Coronary artery (tissue), 2 donors: ENCODE measurements at places on chromosomes 6 and 20.

- DNase-seq = no peak
Observed at GRCh38 chr6:148625609-148626008, 121.2 kb upstream of the UST start.

DNA sequence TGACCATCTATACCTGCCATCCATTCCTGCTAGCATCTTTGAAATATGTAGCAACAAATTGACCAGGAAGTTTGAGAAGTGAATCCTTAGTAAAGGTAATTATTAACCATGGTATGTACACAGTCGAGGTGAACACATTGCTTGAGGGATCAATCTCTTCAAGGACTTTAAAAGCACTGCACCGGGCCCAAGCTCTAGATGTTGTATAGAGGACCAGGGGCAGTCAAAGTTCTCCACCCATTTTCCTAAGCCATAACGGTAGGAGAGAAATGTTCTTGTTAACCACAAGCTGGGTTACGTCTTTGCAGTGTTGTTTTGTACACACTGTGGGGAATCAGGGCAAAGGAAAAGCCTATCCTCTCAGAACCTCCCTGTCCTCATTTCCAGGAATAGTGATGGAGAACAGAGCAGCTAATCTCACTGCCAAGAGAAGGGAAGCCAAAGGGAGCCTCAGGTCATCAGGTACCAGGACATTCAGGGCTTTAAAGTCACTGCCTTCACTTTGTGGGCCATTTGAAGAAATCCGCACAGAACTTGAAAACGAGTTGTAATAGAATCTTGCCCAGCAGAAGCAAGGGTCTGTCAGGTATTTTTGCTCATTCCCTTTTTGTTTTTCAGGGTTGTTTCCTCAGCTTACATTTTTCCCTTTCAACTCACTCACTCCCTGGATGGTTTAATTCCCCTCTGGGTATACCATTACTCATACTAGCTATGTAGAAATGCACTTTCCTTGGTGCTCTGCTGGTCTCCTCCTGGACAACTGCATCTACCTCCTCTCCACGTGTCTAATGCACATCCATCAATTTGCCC lies 5.3 kb upstream of the PM20D2 start:
- DNase-seq = no peak

DNA sequence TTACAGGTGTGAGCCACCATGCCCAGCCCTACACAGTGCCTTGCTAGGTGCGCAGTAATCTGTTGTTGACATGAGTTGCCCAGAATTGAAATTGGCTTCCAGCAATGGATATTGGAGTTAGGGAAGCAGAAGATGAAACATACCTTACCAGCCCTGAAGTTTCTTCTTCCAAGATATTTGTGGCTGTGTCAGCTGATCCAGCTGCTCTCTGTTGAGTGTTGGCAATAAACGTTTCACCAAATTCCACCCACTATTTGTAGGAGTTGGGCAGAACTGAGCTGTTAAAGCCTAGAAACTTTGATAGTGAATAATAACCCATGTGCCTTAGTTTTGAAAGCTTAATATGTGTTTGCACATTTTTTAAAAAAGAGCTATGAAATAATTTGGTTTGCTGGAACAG lies 218.2 kb upstream of the SNX9 start:
- no peak for DNase-seq

DNA sequence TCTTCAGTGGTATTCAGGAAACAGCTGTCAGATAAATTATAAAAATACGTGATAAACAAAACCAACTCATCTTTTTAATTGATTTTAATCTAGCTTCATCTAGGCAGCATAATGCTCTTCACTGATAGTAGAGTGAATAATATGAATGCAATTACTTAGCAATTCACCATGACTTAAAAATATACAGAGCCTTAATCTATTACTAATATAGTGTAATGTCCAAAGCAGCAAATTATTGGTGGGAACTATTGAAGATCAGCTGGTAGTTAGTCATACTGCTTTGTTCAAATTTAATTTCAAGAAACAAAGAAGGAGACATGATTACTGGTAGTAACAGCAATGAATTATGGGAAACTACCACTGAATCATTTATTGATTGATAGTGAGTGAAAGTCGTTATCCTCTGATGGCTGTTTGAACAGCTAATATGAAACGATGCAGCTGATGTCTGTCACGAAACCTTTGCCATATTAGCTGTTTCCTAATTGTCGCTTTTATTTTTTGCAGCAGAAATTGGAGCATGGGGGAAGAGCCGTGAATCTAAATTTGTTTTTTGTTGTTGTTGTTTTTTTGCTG lies 99.2 kb downstream of the NKAIN2 start:
- no peak for DNase-seq

DNA sequence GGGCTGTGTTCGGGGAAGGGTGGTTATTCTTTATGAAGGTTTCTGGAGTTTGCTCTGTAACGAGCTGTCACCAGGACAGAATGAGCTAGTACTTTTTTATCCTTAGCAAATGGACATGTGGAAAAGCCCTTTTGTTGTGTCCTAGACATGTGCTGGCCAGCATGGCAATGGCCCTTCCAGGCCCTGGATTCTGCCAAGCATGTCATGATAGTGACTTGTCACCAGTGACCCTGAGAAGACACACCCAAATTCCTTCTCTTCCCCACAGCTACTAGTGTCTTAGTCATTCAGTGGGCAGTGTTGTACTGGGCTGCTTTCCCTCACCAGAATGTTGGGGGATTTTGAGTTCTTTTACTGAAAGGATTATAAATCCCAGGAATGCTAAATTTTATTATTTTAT lies 74.0 kb upstream of the XRN2 start:
- no peak for DNase-seq

GRCh38 chr6:146709036-146709622 lies 110.4 kb downstream of the ADGB start:
- DNase-seq = no peak

DNA sequence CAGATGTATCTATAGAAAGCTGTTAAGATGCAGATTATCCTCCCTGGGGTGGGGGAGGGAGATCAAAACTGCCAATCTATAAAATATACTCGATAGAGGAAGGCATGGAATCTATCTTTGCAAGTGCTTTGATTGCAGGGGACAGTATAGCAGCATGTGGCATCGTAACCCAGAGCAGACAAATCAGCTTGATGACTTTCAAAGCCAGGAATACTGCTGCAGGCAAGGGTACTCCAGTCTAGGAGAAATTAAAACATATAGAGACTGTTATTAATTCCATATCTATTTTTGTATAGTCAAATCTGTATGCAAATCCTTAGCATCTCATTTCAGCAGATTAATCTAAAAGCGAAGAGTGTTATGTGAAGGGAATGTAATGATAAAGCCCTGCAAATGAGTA lies 159.4 kb downstream of the MMS22L start:
- DNase-seq = no peak

GRCh38 chr6:169288591-169288990 lies 34.9 kb upstream of the THBS2 start:
- DNase-seq = no peak

GRCh38 chr6:70844301-70844700 lies 112.6 kb downstream of the B3GAT2 start:
- DNase-seq = no peak

DNA sequence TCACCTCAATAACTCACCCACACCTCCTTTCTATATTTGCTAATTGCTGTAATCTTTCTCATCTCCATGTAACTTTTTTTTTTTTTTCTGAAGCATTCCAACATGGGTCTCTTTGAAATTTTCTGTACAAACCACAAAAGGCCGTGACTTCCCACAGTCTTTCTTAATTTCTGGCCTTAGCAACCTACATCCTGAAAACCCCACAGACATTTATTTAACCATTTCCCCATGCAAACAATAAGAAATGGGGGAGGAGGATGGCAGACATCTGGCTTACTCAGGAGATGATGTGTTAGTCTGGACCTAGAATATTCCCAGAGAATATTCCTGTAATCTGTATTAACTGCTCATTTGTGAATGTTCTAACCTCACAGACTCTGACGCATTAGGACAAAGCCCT lies 57.6 kb downstream of the MEP1A start:
- DNase-seq = no peak

DNA sequence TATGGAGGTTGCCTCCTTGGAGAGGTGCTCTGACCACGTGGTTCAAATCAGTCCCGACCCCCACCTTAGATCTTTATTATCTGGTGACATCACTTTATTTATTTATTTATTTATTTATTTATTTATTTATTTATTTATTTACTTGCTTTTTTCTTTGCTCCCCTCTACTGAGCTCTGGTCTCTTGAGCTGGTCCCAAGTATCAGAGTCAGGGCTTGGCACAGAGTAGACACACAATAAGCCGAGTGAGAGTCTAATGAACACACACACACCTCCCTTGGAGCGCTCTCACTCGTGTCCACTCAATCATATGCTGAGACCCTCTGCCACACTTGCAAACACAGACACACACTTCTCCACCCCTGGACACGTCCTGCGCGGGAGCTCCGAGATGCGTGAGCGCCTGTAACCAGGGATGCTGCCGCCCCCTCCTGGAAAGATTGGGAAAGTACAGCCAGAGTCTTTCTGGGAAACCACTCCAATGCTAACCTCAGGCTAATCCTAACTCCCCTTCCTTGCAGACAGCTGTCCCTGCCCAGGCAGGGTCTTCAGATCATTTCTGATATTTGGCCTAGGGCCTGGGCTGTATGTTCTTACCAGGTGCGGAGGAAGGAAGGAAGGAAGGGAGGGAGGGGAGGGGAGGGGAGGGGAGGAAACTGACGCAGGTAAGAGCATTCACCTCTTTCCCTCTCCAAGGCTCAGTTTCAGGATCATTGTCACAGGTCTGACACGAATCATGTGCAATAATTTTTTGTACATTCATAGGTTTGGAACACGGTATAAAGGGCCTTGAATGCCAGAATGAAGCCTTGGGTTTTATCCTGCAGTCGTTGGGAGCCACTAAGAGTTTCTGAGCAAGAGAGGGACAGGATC lies 70.9 kb downstream of the STK35 start:
- DNase-seq = peak; percentile 83

DNA sequence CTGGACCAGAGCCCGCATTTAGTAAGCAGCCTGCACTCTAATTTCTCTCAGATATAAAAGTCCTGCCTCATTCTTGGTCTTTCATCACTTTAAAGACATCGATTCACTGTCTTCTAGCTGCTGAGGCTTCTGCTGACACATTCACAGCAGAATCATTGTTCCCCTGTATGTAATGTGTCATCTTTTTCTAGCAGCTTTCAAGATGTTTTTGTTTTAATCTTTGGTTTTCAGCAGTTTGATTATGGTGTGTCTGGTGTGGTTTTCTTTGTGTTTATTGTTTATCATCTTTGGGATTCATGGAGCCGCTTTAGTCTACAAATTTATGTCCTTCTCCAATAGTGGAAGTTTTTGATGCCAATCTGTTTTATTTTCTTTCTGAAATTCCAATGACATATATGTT lies 157.3 kb upstream of the STMND1 start:
- no peak for DNase-seq

GRCh38 chr6:159110748-159111147 lies 58.5 kb upstream of the FNDC1 start:
- DNase-seq = peak; percentile 7

DNA sequence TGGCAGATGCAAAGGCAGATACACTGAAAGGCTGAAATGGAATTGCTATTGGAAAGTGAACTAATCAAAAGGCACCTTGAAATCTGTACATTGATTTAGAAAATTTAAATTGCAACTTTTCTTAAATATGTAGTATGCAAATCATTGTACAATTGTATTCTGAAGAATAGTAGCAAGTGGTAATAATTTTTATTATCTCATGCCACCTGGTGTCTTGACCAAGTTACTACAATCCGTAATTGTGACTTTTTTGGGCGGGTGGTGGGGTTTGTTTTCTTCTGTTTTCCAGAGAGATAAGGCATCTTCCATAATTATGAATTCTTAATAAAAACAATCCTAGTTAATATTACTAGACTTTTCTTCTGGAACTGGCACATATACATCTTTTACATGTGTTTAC lies 12.5 kb upstream of the BCKDHB start:
- no peak for DNase-seq

DNA sequence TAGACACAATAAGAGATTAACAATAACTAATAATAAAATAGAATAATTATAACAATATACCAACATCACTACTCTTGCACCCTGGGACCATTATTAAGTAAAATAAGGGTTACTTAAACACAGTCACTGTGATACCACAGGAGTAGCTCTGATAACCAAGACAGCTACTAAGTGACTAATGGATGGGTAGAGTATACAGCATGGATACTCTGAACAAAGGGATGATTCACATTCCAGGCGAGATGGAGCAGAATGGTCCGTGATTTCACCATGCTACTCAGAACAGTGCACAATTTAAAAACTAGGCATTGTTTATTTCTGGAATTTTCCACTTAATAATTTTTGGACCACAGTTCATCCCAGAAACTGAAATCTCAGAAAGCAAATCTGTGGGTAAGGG lies 80.0 kb upstream of the FUT9 start:
- DNase-seq = no peak

DNA sequence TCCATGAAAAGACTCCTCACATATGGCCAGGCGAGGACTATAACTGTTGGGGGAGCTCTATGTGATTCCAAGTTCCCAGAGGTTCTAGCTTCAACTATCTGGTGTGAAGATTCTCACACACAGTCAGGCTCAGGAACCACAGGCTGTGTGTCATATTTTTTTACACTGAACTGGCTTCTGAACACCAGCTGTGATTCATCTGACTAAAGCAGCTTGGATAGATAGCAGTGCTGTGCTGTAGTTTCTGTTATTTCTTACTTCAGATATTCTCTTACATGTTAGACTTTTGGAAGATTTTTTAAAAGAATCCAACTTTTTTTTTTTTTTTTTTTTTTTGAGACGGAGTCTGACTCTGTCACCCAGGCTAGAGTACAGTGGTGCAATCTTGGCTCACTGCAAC lies 140.7 kb upstream of the MCHR2 start:
- DNase-seq = no peak

- no peak for DNase-seq
Observed at GRCh38 chr20:18138639-18139583, 1.2 kb downstream of the KAT14 start.

DNA sequence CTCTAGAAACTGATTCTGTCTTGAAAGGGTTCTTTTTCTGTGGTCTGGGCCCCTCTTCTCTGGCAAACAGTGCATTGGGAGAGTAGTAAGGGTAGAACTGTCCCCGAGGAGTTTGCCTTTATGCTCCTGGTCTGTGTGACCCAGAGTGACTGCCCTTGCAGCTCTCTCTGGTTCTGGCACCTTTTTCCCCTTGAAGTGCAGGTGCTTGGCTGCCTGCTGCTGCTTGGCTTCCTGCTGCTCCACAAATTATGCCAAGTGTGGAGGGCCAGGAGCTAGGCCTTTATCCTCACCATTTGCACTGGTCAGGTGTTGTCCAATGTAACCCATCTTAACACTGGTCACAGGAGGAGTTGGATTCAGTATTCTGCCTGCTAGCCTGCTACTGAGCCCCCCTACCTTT lies 11.2 kb downstream of the KIZ start:
- no peak for DNase-seq

GRCh38 chr6:89928604-89929003 lies 34.3 kb downstream of the GJA10 start:
- DNase-seq = no peak

- DNase-seq = no peak
Observed at GRCh38 chr20:34131491-34131890, 19.4 kb upstream of the EIF2S2 start.

GRCh38 chr6:836276-836853 lies 143.4 kb upstream of the EXOC2 start:
- no peak for DNase-seq
